ENCODE measurements at places on chromosomes 13 and 19.

GRCh38 chr13:34257966-34258365 lies 440.0 kb downstream of the RFC3 start:
- no peak for DNase-seq

- no peak for DNase-seq
Measured at GRCh38 chr19:9729162-9729561, 39.4 kb downstream of the ZNF846 start.

DNA sequence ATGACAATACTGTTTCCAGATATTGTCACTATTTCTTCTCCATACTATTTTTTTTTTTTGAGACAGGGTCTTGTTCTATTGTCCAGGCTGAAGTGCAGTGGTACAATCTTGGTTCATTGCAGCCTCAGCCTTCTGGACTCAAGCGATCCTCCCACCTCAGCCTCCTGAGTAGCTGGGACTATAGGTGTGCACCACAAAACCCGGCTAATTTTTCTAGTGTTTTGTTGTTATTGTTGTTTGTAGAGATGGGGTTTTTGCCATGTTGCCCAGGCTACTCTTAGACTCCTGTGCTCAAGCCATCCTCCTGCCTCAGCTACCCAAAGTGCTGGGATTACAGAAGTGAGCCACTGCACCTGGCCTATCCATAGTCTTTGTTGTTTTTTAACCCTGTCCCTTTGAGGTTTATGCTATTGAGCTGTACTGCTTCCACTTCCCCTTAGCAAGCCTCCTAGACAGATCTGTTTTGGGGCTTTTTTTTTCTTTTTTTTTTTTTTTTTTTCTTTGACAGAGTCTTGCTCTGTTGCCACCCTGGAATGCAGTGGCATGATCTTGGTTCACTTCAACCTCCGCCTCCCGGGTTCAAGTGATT lies 27.6 kb upstream of the MAP3K10 start:
- DNase-seq = no peak

DNA sequence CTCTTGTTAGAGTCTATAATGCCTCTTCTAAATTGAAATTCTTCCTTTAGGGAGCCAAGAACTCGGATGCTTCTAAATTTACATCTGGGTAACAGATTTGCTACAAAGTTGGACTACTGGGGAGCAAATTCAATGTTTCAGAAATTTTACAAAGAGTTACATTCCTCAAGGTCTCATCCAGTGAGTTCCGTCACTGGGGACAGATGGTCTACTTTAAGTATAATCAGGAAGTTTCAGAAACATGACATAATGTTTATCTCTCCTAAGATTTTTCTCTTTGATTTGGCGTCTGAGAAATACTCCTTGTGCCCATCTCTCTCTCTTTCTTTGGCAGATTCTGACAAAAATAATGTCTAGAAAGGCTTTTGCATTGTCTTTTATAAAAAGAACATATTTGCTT lies 81.5 kb upstream of the MBNL2 start:
- no peak for DNase-seq

DNA sequence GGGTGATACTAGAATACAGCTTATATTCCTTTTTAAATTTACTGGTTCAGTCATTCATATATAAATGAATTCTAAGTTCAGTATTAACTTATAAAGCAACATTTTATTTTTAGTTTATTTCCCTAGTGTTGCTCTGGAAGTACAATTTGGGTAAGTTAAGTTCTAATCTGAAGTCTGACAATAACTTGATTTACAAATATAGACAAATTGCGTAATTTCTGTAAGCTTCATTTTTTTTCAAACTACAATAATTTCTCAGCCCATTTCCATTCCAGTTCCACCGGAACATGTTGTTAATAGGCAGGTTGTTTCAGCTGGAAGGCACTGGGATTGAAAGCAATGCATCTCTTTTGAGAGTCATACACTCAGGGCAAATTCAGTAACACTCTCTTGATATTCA lies 2000.7 kb downstream of the OLFM4 start:
- DNase-seq = no peak

DNA sequence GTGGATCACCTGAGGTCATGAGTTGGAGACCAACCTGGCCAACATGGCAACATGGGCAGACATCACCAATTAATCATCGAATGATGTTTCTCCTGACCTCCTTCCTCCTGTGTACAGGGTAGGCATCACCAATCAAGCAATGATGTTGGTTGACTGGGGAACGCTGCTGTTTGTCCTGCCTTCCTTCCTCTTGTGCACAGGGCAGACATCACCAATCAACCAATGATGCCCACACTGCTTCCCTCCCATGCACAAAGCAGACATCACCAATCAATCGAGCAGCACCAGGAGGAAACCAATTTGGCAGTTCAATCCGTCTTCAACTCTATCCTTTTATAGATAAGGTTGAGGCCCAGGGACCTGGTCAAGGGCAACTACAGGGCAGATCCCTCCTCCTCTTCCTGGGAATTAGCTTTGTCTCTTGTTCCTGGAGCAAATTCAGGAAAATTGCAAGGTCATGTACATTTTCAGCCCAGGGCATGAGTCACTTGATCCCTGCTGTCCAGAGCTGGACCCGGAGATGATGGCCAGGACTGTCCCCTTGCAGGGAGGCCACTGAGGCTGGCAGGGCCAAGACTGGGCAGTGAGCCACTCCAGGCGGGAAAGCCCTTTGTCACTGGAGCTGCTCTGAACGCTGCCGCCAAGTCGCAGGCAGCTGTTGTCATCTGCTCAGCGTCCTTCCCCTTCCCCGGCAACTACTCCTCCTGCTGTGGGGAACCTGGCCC lies 5.3 kb upstream of the CSNK1G2 start:
- DNase-seq = no peak

Measured in stimulated activated CD4-positive, alpha-beta T cell treated with anti-CD3 and anti-CD28 coated beads, Interleukin-12 subunit alpha, Interleukin-12 subunit beta, amount 100 ng/mL, for 24 hours (primary cell).